Fibroblast of upper back skin (primary cell): ENCODE measurements at places on chromosomes 3 and 15.

DNA sequence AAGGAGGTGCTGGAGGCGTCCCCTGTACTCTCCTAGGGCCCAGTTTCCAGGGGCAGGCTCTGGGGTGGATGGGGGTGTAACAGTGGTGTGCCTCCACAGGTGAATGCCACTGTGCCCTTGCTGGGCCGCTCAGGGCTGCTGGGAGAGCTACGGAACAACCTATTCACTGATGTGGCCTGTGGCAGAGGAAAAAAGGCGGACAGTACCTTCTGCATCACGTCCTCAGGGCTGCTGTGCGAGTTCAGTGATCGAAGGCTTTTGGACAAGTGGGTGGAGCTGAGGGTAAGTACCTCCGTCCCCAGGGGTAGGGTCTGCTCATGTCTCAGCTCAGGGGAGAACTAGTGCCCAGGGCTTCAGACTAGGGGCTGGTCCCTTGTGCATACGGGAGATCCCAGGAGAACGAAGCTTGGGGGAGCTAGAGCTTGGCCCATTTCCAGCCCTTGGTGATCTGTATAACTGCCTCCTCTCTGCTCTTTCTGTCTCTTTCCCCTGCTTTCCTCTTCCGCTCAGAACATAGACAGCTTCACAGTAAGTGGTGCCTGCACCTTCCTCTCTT, 15.0 kb upstream of the JMJD7 start:
- DNase-seq: no peak

GRCh38 chr3:179046497-179047353, 24.9 kb downstream of the ZMAT3 start:
- DNase-seq: peak; percentile 6

DNA sequence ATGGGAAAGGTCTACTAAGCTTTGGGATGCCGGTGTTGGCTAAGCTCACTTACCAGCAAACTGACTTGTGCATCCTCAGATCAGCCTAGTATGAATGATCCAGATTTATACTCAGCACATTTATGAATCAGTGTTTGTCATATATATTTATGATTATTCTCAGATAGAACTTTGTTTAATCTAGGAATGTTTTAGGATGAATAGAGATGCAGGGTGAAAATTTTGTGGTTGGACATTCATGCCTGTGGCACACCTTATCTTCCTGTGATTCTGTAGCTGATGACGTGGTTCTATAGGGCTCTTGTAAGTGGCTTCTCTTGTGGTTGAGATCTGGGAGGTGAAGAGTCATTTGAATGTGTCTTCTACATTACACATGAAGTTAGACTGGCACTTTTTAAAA, 11.4 kb downstream of the CDIN1 start:
- peak; percentile 86 for DNase-seq

DNA sequence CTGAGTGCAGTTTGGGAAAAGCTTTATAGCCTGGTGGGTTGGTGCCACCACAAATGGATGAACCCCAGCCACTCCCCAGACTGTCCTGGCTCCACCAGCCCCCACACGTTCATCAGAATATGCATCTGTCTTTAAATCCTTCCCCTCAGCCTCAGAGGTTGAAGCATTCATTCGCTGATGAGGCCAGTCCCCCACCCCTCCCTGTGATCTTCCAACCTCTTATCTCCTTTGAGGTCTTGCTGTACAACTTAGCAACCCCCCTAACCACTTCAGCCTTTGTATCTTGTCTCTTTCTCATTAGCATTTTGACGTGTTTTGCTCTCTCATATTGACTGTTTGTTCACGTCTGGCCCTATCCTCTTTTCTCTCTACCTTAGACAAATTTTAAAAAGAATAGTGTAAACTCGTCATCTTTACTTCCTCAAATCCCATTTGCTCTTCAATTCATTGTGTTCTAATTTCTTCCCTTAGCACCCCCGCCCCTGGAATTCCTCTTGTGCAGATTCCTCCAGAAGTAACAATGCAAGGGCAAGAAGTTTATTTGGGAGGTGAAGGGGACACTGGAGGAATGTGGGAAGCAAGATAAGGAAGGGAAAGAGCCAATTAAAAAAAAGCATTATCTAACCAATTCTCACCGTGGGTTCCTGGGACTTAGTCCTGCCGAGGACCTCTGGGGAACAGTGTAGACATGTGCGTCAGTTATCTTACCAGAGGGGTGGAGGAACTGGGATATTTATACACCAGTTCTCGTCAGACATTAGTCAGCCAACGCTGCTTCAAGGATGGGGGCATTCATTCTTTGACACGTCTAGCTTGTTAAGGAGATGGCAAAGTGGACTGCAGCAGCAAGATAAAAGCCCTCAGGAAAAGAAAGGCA, 38.6 kb downstream of the MOBP start:
- DNase-seq: no peak
